ENCODE measurements at places on chromosomes 5 and 9.

- no peak for DNase-seq
Observed at GRCh38 chr5:136840601-136841000, 475.3 kb upstream of the TRPC7 start.

- DNase-seq, result no peak
Observed at GRCh38 chr9:20486552-20486951, 135.7 kb downstream of the MLLT3 start.

DNA sequence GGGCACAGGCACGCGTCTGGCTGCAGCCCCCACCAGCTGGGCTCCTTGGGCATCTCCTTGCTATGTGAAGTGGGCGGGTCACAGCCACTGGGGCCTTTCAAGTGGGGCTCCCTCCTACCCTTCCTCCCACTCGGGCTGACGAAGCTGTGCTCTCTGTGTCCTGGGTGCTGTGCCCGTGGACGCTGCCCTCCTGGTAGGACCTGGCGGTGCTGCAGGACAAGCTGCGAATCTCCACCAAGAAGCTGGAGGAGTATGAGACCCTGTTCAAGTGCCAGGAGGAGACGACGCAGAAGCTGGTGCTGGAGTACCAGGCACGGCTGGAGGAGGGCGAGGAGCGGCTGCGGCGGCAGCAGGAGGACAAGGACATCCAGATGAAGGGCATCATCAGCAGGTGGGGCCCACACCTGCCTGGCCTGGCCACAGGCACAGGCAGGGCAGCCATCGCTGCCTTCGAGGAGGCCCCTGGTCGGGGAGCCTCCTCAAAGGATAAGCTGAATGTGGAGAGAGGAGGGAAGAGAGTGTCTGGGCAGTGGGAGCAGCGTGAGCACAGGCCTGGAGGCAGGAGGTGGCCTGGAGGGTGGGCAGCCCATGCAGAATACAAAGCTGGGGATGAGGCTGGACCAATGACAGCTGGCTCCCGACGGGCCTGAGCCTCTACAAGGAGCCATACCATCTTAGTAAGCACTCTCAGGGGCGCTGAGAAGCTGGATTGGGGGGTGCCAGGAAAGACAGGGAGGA is 124.7 kb downstream of the DAB2IP start:
- DNase-seq, result no peak

GRCh38 chr5:139915266-139915665 is 119.7 kb downstream of the PSD2 start:
- no peak for DNase-seq

DNA sequence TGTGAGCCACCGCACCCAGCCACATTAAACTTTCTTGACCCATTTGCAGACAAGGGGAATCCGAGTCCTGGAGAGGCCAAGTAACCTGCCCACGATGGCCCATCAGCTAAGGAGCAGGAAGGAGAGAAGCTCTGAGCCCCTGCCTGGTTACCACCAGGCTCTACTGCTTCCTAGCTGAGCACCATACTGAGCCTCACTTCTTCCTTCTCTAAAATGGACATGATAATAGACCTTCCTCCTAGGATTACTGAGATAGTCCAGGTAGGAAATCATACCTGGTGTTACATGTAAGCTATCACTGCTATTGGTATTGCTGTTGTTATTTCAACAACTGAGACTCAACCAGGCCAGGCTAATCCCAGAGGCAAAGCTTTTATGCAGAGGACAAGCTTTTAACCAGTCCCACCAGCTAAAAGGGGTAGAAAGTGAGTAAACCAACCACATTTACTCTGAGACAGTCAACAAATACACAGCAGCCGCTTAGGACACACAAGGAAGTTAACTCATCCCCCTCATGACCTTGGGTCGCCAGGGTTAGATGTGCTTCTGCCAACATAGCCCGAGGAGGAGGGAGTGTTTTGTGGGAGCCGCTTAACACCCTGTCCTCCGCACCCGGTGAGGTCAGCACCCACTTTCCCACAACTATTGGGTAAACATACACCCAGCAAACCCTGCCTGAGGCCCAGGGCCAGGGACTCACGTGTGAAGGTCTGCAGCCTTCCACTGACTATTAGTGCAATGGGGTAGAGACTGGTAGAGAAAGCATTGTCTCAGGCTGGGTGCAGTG is 20.6 kb upstream of the PTGES start:
- no peak for DNase-seq

DNA sequence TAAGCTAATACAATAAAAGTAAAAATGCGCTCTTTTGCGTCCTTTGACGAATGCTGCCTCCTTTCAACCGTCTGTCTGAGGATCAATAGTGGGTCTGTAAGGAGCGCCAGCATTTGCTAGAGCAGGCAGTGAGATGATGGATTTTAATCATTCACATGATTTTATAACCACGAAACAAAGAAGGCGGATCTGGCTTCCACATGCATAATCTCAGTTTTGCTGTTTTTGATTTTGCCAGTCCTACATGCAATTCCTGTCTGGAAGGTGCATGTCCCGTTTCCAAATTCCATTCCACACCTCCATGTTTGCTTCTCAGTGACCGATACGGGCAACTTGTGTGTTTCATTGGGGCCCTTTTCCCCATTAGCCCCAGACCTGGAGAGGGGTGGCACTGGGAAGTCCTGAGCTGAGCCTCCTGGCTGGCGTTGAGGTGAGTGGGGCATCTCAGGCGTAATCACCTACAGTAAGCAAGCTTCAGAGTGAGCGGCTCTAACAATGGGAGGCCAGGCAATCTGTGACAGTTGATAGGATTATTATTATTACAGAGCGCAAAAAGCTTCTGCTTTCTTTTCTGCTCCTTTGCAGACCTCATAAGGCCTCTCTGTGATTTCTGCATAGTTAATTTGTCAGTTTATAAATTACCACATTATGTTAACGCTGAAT is 405.4 kb downstream of the ZSWIM6 start:
- DNase-seq, result no peak
